ENCODE measurements at places on chromosomes 2 and 18.

GRCh38 chr18:78685250-78685979, 294.2 kb upstream of the SALL3 start:
- DNase-seq = no peak

GRCh38 chr2:105371810-105372209, 27.0 kb downstream of the FHL2 start:
- DNase-seq = no peak

- DNase-seq = no peak
These were observed 38.4 kb downstream of the ADCY3 start for GRCh38 chr2:24881623-24882022.

DNA sequence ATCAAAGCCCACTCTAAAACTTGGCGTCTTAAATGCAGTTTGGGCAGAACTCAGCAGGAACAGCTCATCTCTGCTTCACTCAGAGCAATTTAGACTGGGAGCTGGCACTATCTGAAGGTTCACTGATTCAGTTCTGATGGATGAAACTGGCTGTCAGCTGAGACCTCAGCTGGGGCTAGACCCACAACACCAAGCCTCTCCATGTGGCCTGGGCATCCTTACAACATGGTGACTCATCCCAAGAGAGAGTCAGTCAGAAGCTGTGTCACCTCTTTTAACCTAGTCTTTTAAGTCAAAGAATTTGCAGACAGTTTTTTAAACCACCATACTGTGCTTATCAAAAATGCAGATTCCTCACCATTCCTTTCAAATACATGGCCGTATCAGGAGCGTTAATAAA, 62.6 kb upstream of the ZNF397 start:
- DNase-seq = no peak

DNA sequence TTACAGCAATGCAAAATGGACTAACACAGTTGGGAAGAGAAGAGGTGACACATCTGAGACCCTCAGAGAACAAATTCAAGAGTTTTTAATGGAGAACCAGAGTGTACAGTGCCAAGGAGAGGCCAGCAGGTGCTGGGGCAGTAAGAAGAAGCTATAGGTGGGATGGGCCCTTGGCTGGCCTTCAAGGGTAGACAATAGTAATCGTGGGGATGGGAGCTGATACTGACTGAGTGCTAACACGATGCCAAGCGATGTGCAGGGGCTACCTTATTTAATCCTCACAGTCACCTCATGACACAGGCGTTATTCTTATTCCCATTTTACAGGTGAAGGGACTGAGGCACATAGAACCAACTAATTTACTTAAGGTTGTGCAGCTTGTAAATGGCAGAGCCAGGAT, 131.9 kb upstream of the ID2 start:
- no peak for DNase-seq

DNA sequence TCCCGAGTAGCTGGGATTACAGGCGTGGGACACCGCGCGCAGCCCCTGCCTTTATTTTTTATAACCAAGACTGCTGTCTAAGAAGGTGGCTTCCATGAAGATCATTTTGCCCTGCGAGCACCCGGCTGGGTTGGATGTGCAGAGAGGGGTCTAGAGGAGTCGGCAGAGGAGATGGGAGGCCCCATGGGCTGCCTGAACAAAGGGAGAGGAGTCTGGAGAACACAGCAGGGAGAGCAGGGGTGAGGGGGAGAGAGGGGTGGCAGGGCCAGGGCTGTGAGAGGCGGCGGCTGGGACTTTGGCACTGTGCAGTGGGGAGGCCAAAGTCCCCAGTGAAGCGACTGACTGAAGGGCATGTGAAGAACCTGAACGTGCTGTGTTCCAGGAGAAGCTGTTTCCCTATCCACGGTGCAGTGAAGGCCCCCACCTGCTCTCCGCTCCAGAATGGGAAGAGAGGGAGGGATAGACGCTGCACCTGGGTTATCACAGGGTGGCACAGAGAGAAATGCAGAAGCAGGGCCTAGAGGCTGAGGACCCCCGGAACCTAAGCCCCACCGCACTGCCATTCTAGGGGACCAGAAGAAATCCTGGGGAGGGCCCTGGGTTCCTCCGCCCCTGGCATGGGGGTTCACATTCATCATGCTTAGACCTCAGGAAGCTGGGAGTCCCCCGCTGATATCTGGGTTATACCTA, 24.8 kb upstream of the FOSL2 start:
- DNase-seq = no peak

GRCh38 chr2:238158018-238158508, 707 bp upstream of the ERFE start:
- DNase-seq = no peak

DNA sequence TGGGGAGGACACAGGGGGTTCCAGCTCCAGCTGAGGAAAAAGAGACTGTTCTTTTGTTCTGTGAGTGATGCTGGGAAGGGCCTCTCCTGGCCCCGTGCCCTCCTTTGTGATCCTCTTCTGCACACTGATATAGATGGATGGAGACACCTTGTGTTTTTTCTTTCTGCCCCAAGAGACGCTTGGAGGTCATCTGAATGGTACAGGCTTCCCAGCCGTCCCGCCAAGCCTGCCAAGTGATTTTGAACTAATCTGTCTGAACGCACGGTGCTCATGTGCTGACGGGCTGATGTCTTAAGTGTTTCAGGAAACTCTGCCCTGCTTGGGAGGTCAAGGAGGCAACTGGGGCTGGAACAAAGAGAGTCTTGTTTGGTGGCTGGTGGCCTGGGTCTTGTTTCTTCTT, 57.5 kb downstream of the KIF5C start:
- no peak for DNase-seq

Measured in common myeloid progenitor, CD34-positive (primary cell).